ENCODE measurements at places on chromosomes 3 and 15. TPM values are rescaled to one million over a fixed set of nuclear protein-coding genes. Genes with fewer than 3 reads are reported as not detected.

RTP3 gene
- total RNA-seq, result not detected

ERC2 gene
- total RNA-seq, result not detected

PRR23E gene
- not detected for total RNA-seq

HYKK gene
- 7.1 TPM for total RNA-seq

RBP2 gene
- not detected for total RNA-seq

TMC3 gene
- total RNA-seq, result not detected

COLQ gene
- total RNA-seq, result 0.23 TPM

BCHE gene
- total RNA-seq, result 1.1 TPM

CNTN3 gene
- total RNA-seq, result not detected

HGD gene
- total RNA-seq, result 22.1 TPM

MOBP gene
- total RNA-seq, result 0.16 TPM

CORO2B gene
- total RNA-seq, result 4.1 TPM

GTF2E1 gene
- total RNA-seq, result 15.7 TPM

CTXN2 gene
- not detected for total RNA-seq

GNAT1 gene
- total RNA-seq, result not detected

MYRIP gene
- not detected for total RNA-seq

FOXB1 gene
- total RNA-seq, result not detected

TM4SF18 gene
- 36.3 TPM for total RNA-seq

NRROS gene
- not detected for total RNA-seq

TLR9 gene
- total RNA-seq, result not detected

GRM7 gene
- total RNA-seq, result not detected

GOLGA8J gene
- total RNA-seq, result 0.12 TPM

SPSB4 gene
- total RNA-seq, result 0.07 TPM

LRIG1 gene
- total RNA-seq, result 4.0 TPM

RLBP1 gene
- not detected for total RNA-seq

UBE2Q2 gene
- total RNA-seq, result 44.2 TPM

PARP9 gene
- 5.1 TPM for total RNA-seq

Measured in A549 treated with Mapracorat at 1 μM for 4 hours (cell line).